Heart right ventricle (tissue), 16 donors: ENCODE measurements at places on chromosomes 3 and 15. TPM values are rescaled to one million over a fixed set of nuclear protein-coding genes. Genes with fewer than 3 reads are reported as not detected.

Gene UBL7
- 51.2 TPM for total RNA-seq

Gene MCF2L2
- 0.94 TPM for total RNA-seq

Gene LRRC57
- 23.3 TPM for total RNA-seq

Gene DPPA2
- total RNA-seq = not detected

Gene COLQ
- 19.4 TPM for total RNA-seq

Gene CACNA2D2
- 3.8 TPM for total RNA-seq

Gene TM4SF4
- total RNA-seq = not detected
